GM13977 (cell line): ENCODE measurements at places on chromosomes 16 and 17.

DNA sequence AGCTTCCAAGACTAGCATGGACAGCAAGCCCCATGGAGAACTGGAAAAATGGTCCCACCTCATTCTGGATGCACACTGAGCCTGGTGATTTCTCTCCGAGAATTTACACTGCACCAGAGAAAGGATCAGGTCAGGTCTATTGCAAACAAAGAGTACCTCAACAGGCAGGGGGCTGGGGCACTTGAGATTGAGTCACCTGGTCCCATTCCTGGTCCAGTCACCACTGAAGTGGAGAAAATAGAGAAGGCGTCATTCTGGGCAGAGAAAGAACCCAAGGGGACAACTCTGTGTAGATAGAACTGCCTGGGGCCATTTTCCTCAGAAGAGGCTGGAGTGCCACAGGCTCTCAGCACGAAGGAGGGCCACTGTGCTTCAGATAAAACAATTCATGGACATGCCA, 38.4 kb downstream of the CENPV start:
- no peak for DNase-seq

- DNase-seq = no peak
Observed at GRCh38 chr16:51231702-51232101, 80.6 kb upstream of the SALL1 start.

- no peak for DNase-seq
Observed at GRCh38 chr17:60049936-60050335, 28.8 kb downstream of the HEATR6 start.

DNA sequence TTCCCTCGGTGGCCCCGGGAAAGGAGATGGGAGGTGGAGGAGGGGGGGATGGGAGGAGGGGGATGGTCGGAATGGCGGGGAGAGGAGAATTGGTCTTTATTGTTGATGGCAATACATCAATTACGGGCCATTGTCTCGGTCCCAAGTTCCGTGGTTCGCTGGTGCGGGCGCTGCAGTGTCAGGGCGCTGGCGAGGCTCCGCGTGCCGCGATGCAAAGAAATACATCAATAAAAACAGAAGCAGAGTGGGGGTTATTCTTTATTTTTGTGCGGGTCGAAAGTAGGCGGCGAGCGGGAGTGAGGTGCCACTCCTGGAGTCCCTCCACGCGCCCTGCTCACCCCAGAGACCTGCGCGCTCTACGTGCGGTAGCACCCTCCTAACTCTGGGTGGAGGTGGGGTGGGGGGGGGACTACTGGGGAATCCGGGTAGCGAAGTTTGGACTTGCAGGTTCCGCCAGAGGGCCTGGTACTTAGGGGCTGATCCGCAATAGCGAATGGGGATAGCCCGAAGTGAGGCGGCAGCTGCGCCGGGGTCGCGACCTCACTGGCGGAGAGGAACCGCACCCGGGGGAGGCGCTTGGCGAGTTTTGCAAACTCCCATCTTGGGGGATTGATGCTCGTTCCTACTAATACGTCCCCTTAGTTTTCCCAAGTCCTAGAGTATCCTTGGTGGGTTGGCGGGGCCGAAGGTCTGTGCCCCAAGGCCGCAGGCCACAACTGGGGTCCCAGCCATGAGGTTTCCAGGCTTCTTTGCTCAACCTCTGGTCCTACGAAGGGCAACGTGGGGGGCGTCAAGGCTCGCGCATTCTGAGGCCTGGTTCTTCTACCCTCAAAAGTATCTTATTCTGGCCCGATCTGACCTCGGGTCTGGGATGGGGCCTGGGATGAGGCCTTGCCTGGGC, 3.5 kb upstream of the SALL1 start:
- DNase-seq = no peak

GRCh38 chr16:53073022-53073421, 18.2 kb downstream of the CHD9 start:
- DNase-seq = no peak

DNA sequence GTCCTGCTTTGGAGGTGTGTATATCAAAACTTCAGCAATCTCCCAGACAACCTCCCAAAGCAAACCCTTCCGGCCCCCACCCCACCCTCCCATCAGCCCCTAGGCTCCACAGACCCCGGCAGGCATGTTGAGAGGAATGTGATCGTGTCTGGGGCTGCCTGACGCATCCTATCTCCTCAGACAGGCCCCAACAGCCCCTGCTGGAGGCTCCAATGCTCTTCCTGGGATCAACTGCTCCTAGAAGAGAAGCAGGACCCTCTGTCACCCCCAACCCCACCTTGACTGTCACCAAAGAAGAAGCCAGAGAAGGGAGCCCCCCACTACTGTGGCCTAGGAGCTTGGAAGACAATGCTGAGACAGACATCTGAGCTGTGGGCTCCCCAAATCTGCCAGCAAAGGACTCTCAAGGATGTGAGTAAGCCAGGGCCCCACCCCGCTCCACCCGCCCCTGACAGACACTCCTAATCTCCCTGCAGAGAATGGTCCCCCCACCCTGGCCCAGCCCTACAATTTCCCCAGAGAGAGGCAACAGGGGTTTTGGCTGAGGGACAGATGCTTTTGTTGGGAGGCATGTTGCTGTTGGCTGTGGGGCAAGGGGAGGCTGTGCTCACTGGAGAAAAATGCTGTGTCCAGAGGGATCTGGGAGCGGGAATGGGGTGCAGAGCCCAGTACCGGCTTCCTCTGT, 1.6 kb upstream of the KRT14 start:
- DNase-seq = no peak

- peak; percentile 20 for DNase-seq
Observed at GRCh38 chr16:19583665-19584300, 28.3 kb downstream of the VPS35L start.

DNA sequence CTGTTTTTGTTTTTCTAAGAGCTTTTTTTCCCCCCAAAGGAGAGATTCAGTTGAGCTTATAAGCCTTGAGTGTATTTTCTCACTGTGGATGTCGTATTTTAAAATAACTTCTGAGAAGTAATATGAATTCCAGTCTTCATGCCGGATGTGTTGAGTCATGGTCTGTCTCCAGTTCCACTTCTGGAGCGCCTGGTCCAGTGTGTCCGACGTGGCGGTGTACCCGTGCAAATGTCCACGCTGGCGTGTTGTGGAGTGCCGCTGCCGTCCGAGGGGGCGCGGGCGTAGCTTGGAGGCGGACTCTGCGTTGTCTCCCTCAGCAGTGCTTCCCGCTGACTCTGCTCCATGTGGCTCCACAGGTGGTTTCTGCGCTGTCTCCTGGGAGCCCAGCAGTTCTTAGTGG, 60.9 kb upstream of the ZNF750 start:
- DNase-seq = no peak

- DNase-seq = no peak
Observed at GRCh38 chr17:10141436-10141835, 57.0 kb downstream of the GAS7 start.
